ENCODE measurements at places on chromosomes 5 and 9. TPM values are rescaled to one million over a fixed set of nuclear protein-coding genes. Genes with fewer than 3 reads are reported as not detected.

PCDHB1 gene
- 0.20 TPM for total RNA-seq

DOK3 gene
- total RNA-seq, result 3.4 TPM

CCDC192 gene
- total RNA-seq, result 0.50 TPM

SLC45A2 gene
- total RNA-seq, result 0.39 TPM

AQP7 gene
- total RNA-seq, result 0.89 TPM

VCAN gene
- total RNA-seq, result 610 TPM

PTPRD gene
- 229 TPM for total RNA-seq

TMEM250 gene
- total RNA-seq, result 14.1 TPM

SHROOM1 gene
- 4.5 TPM for total RNA-seq

ZNF484 gene
- total RNA-seq, result 51.5 TPM

PFN3 gene
- total RNA-seq, result not detected

MGAT1 gene
- 40.7 TPM for total RNA-seq

TEK gene
- total RNA-seq, result 39.0 TPM

SEMA6A gene
- 52.8 TPM for total RNA-seq

SLCO6A1 gene
- total RNA-seq, result not detected

SPINK7 gene
- total RNA-seq, result not detected

CBY3 gene
- total RNA-seq, result not detected

ALDH1A1 gene
- 74.5 TPM for total RNA-seq

Data from spinal cord (tissue), 10 donors.